ENCODE measurements at places on chromosomes 2 and 18.

DNA sequence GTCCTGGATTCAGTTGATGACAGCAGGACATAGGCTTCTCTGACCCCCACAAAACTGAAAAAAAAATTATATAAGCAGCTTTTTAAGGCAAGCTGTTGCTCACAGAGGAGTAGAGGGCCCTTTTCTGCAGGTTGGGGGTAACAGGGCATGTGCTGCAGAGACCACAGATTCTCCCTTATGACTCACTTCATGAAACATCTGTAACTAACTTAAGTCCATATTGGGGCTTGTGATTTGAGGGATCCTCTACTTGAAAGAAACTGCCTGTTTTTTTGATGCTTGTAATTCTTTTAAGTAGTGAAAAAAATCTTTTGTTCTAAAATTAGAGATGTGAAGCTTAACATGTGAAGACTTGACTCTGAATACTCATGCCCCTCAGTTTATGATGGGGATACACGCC lies 33.4 kb downstream of the XRCC5 start:
- peak; percentile 58 for DNase-seq

- DNase-seq, result no peak
Observed at GRCh38 chr2:9401646-9402371, 21.5 kb downstream of the ITGB1BP1 start.

GRCh38 chr2:178191004-178191508 lies 3.3 kb upstream of the OSBPL6 start:
- DNase-seq, result no peak

DNA sequence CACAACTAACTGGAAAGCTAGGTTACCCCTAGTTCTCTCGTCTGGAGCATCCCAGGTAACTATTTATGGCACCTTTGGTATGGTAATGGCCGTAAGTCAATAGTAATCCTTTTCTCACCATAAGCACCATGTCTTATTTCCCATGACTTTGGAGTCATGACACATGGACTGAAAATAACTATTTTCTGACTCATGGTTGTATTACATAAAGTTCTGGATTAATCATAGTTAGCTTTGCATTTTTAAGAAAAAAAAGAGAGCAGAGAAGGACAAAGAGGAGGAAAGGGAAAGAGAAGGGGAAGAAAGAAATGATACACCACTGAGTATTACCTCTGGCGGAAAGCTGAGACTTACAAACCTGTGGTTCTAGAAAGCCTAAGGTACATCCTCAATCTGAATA lies 99.3 kb downstream of the BIN1 start:
- DNase-seq, result peak; percentile 36

GRCh38 chr2:54406031-54406430 lies 50.1 kb upstream of the SPTBN1 start:
- DNase-seq, result no peak
